ENCODE measurements at places on chromosomes 6 and 20.

GRCh38 chr6:78561015-78561414 lies 306.3 kb upstream of the IRAK1BP1 start:
- no peak for DNase-seq

DNA sequence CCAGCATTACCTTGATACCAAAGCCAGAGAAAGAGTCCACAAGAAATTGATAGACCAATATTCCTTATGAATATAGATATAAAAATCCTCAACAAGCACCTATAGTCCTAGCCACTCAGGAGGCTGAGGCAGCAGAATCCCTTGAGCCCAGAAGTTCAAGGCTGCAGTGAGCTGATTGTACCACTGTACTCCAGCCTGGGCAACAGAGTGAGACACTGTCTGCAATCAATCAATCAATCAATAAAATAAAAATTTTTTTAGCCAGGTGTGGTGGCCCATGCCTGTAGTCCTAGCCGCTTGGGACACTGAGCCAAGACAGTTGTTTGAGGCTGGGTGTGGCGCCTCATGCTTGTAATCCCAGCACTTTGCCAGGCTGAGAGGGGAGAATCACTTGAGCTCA lies 18.9 kb upstream of the SMIM29 start:
- no peak for DNase-seq

- peak; percentile 74 for DNase-seq
Measured at GRCh38 chr6:80438772-80439171, 332.3 kb downstream of the BCKDHB start.

GRCh38 chr6:64504503-64504902 lies 868.9 kb downstream of the PHF3 start:
- no peak for DNase-seq

DNA sequence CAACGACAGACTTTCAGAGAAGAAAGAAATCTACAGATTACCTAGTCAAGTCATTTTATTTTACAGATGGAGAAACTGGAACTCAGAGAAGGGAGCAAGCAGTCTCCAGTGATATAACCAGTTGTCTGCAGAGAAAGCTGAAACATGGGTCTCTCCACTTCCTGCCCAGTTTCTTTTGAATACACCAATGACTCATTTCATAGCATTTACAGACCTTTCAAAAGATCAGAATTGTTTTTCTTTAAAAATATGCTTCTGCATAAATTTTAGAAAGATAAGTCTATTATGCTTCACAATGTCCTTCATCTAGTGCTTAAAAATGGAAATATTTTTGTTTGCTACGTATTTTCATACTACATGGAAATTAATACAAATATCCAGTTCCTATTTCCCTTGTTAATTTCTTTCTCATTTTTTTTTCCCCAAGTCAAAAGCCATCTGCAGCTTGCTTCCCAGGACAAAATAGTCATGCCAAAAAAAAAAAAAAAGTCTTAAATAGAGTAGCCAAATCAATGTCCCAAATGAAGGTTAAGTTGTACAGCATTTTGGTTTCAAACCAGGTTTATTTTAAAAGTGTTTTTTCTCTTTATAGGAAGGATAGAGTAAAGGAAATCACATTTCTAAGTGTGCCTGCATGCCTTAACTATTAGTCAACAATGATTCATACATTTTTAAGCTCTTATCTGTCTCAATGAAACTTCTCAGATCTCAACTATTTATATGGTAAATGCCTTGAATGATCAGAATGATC lies 36.9 kb downstream of the ARHGAP18 start:
- no peak for DNase-seq

- DNase-seq: no peak
Measured at GRCh38 chr20:49030954-49031619, 15.0 kb upstream of the CSE1L start.

DNA sequence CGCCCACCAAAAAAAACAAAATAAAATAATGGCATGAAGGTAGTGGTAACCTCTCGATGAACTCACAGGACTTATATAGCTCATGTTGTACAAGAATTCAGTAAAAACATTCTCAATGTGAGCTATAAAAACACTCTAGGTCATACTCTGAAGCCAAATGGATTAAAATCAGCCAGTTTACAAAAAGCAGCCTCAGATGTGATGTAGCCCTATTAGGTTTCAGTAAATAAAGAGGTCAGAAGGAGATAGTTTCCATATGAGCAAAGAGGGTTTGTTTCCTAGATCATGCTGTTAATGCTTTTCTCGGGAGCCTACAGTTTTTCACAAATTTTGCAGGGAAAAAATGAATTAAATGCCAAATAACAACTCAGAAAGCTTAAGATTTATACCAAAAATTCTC lies 319.5 kb upstream of the HSF2 start:
- DNase-seq: no peak

DNA sequence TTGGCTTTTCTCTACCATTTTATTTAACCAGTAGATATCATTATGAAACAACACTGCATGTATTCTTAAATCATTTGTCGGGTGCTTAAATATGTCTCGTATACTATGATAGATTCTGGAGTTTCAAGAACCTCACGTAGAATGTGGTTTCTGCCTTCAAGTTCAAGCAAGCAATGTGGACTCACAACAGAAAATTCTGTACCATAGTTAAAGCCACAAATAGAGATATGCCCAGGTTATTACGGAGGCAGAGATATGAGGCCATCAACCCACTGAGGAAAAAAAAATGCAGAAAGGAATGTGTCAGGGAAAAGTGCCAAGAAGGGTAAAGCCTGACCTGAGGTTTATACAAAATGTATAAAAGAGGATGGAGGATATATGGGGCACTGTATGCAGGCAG lies 109.9 kb downstream of the GFRAL start:
- DNase-seq: no peak

DNA sequence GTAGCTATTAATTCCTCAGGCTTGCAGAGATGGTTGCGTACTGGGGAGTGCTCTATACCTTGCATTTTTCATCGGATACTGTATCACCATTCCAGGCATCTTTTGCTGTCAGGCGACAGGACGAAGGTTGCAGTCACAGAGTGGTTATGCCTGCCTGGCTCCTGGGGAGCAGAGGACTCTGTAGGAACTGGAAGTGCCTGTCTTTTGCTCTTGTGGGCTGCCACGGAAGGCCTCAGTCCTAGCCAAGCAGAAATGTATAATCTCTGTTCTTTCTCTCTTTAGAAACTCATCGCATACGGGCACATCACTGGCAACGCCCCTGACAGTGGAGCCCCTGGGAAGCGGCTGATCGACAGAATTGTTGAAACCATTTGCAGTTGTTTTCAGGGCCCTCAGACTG lies 29.5 kb downstream of the ARFGEF2 start:
- no peak for DNase-seq

DNA sequence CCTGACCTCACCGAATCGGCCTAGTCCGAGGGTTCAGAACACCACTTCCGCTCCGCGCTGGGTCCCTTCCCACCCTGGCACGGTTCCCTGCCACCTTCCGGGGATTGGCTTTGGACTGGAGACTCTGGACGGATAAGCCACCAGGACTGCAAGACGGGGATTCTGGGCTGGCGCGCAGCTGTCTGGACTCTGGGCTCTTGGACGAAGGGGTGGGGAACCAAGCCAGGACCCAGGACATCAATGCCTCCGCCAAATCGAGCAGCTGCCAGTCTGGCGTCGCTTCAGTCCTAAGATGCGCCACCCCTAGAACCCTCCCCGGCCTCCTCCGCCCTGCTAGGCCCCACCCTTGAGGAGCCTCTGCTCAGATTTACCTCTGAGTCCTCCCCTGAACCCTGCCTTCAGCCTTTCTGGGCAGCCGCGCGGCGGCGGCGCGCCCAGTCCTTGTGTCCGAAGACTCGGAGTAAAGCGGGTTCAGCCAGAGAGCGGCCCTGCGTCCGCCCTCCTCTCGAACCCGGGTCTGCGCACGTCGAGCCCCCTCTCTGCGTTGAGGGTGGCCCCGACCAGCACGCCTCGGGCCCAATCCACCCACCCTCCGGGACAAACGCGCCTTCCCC lies 1.2 kb downstream of the KCNK17 start:
- no peak for DNase-seq

GRCh38 chr6:170175644-170176135 lies 115.2 kb downstream of the DLL1 start:
- DNase-seq: no peak

GRCh38 chr6:15246666-15247499 lies 1.0 kb downstream of the JARID2 start:
- no peak for DNase-seq

DNA sequence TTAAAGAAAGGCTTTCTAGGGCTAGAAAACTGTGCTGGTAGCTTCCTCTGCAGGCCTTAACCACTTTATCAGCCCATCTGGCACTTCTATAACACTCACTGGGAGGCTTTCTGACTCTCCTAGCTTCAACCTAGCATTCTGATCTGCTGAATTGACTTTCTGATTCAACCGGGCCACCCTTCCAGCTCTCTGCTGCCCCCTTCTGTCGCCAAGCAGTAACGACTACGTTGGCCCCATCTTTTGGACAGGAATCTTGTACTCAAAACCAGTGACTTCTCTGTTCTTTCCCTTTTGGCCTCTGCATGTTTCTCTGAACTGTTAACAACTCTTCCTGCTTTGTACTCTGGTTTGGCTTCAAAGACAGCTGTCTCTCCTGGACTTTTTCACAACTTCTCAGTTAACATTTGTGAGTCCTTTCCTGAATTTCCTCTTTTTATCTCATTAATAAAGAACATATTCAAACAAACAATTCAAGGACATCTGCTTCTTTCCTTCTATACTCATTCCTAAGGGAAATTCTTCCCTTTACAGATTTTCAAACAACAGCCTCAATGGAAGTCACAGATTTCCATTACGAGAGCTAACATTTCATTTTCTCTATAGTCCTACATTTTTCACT lies 43.9 kb upstream of the FAM135A start:
- peak; percentile 27 for DNase-seq

GRCh38 chr6:110357664-110358552 lies at the start of gene METTL24:
Gene METTL24 (minus strand): TSS chr6:110358349. CDS start chr6:110358272, 77 bp downstream.
- DNase-seq: no peak

DNA sequence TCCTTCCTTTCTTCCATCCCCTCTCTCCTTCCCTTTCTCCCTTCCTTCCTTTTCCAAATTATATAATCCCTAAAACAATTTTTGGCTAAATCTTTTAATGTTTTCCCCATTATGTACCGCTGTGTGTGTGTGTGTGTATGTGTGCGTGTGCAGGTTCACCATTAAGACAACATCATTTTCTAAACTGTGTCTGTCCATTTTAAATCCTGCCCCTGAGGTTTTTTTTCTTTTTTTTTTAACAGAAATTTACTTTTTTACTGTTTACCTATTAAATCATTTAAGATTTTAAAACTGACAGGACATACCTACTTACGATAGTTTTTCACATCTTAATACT lies 366.3 kb upstream of the EPHA7 start:
- no peak for DNase-seq

GRCh38 chr6:139429580-139430145 lies 55.2 kb upstream of the CITED2 start:
- DNase-seq: no peak

GRCh38 chr6:160356074-160356744 lies 8.0 kb downstream of the SLC22A3 start:
- no peak for DNase-seq

GRCh38 chr6:106197441-106197840 lies 111.3 kb downstream of the PRDM1 start:
- DNase-seq: no peak

DNA sequence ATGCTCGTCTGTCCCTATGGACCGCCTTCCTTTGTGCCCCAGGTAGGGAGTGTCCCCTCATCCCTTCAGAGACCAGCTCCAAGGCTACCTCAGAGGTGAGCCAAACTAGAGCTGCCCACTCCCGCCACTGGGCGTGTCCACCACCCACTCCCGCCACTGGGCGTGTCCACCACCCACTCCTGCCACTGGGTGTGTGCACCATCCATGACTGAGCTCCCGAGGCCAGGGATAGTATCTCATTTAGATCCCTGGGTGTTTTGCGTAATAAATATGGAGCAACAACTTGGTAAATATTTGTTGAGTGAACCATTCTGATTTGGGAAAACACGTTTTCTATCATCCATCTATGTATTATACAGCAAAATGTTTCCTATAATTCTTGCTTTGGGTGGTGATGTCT lies 68.8 kb downstream of the ZBTB2 start:
- DNase-seq: no peak

DNA sequence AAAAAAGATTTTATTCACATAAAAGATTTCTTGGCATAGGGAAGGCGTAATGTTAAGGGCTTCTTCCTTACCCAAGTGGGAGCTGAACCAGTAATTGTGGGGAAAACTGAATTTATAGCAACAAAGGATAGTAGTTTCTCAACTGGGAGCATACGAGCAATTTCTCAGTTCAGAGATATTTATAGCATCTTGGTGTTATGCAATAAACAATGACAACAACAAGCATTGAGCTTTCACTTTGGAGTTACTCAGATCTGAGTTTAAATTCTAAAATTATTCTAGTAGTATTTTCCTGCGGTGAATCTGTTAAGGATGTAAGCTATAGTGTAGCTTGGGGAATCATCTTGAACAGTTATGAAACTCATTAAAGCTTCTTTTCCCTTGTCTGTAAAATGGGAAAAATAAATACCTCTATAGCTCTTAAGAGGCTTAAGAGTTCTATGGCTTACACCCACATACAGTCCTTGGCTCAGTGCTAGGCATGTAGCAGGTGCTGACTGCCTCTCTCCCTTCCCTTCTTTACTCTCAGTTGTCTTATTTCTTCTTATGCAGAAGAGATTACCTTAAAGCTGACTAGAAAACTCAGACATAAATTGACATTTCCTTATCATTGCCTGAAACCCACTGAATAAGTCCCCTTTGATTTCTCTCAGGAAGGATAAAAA lies 58.8 kb downstream of the SAMD5 start:
- DNase-seq: no peak

DNA sequence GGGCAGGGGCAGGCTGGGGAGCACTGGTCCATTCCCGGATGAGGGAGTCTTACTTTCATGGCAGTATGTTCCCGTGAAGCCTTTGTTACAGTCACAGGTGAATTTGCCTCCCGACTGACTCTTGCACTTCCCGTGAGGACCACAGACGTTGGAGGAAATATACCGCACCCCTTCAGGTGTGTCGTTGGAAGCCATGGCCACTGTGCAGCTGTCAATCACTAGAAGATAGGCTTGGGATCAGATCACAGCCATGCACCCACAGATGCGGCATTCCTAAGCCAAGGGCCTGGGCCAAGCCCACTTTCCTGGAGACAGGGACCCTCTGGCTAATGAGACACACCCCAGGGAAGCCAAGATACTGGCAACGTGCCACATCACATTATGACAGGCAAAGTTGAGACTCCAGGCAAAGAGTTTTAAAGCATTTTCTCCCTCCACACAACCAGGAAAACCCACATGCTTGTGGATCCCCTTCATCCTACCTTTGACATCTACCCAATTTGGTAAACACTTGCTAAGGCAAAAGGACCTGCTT lies 26.8 kb downstream of the JAG1 start:
- DNase-seq: no peak

- DNase-seq: no peak
Measured at GRCh38 chr6:12065321-12066140, 53.4 kb downstream of the HIVEP1 start.

DNA sequence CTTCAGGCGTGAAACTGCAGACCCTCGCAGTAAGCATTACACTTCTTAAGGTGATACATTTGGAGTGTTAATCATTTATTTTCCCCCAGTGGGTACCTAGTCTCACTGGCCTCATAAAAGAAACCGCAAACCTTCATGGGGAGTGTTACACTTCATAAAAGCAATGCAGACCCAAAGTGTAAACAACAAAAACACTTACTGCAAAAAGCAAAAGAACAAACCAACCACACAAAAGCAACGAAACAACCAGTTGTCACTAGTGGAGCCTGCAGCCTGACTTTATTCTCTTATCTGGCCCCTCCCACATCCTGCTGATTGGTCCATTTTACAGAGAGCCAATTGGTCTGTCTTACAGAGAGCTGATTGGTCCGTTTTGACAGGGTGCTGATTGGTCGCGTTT lies 23.8 kb downstream of the LY86 start:
- no peak for DNase-seq

GRCh38 chr6:84329516-84329915 lies 102.1 kb upstream of the CEP162 start:
- no peak for DNase-seq
